Substantia nigra (tissue), 51 donors: ENCODE measurements at places on chromosomes 3 and 15.

- no peak for DNase-seq
These were observed 21.7 kb downstream of the GTF2E1 start for GRCh38 chr3:120764206-120764605.

DNA sequence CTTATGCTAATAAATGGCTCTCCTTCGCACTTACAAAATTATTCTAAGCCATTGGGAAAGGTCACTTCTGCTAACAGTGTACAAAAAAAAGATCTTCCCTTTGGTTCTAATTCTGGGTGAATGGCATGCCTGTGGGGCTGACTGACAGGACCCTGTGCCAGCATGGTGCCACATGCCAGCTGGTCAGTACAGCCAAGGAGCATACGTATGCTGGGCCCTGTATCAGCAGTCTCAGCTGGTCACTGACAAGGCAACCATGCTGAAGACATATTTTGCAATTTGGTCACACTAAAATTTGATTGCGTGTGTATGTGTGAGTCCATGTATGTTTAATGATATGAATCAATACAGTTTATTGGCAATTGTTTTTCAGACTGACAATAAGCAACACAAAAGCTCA is 246.1 kb downstream of the TBL1XR1 start:
- no peak for DNase-seq

- no peak for DNase-seq
These were observed 81.7 kb downstream of the WNT5A start for GRCh38 chr3:55405436-55405835.

- no peak for DNase-seq
These were observed 34.8 kb downstream of the MINDY4B start for GRCh38 chr3:150870406-150870805.

DNA sequence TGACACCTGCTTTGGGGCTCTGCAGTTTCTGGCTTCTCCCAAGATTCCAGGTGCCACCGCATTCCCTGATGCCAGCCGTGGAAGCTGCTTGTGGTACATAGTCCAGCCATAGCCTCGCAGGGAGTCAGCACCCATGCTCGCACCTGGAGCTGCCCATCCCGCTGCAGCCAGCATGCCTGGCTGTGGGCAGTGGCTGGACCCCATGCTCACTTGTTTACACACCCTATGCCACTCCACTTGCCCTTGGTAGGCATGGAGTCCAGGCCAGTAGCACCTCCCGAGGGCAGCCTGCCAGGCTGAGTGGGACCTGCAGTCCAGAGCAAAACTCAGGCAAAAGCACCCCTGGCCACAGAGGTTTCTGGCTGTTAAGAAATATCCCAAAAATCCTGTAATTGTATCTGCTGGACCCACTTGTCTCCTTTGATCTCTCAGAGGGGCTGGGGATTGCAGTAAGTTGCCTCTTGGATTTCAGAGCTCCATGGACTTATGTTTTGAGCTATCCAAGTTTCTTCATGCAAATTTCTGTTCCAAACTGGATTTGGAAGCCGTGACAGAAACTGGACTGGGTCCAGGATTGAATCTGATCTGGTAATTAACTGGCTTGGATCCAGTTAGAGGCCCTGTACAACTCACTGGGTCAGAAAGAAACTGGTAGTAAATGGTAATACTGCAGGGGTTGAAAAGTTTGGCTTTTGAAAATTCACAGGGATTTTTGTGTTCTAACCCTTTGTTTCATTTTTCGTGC is 149.3 kb downstream of the FMN1 start:
- DNase-seq: no peak
